NCI-H2171 treated with DMSO at 0.1 percent for 48 hours (cell line): ENCODE measurements at places on chromosomes 16 and 17.

DNA sequence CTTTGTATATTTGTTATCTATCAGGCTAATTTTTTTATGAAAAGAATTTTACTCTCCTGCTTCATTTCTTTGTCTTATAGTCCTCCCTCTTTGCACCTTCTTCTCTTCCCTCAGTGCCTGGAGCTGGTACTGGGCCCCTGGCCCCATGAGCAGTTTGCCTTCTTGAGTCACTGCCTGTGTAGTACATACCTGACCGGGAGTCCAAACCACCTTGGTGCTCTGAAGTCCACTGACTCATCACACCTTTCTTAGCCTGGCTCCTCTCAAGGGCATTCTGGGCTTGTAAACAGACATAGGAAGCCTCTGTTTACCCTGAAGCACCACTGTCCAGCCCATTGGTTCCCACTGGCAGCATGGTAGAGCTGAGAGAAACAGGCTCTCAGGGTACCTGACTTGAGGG is 11.0 kb upstream of the TACO1 start:
- no peak for DNase-seq

GRCh38 chr16:86740906-86741799 is 162.8 kb downstream of the FOXL1 start:
- DNase-seq, result no peak

- no peak for DNase-seq
These were observed 8.9 kb upstream of the ITGB3 start for GRCh38 chr17:47244697-47245096.

DNA sequence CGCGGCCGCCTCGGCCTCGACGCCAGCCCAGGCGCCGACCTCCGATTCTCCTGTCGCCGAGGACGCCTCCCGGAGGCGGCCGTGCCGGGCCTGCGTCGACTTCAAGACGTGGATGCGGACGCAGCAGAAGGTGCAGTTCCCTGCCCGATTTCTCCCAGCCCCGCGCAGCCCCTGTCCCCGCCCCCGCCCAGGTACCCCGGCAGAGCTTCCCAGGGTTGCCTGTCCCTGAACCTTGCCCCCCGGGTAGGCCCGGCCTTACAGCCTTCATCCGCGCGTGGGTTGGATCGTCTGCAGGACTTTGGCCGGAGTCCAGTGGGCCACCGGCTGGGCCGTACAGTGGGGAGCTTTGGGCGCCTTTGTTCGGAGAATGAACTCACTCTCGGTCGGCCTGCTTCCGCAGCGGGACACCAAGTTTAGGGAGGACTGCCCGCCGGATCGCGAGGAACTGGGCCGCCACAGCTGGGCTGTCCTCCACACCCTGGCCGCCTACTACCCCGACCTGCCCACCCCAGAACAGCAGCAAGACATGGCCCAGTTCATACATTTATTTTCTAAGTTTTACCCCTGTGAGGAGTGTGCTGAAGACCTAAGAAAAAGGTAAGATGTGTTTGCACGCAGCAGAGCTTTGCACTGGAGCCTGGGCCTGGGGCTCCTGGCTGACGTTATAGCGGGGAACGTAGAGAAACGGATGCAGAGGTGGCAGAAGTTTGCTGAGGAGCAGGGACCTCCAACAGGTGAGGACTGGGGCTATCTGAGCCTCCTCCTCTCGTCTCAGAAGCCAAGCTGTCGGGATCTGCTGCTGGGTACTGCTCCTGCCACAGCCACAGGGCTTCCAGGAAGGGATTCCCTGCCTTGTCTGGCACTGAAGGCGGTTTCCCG is 593 bp downstream of the GFER start:
- DNase-seq, result peak; percentile 53

- no peak for DNase-seq
These were observed 2.7 kb downstream of the MLLT6 start for GRCh38 chr17:38707678-38708351.

DNA sequence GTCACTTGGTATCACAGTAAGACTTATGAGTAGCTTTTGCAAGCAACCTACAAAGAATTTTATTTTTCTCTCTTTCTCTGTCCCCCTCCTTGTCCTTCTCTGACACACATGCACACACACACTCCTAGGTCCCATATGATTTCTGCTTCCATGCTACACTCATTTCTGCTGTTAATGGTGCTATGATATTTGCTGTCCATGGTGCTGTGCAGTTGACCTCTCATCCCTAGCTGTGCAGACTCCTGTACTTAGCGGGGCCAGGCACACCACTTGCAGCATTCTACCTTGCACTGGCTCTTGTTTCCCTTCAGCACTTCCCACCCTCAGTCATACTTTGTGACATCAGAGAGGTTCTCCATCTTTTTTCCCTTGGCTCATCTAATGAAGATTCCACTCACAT is 158.9 kb upstream of the CNTNAP4 start:
- DNase-seq, result no peak
